ENCODE measurements at places on chromosomes 11 and 22.

DNA sequence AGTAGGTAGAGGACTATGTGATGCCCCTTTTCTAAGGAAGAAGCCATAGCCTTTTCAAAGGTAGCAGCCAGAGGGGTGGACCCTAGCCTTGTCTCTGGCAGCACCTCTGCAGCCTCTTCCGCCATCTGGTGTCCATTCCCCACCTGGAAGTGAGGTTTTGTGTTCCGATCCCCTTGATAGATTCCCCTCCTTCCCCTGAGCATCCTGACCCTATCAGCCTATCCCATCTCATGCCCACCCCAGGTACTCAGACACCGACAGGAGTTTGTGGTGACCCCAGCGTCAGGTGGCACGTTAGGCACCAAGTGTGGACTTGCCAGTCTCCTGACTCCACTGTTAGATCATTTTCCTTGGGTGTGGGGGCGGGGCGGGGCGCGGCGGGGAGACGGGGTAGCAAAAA is 398 bp upstream of the FAM89B start:
- no peak for DNase-seq

DNA sequence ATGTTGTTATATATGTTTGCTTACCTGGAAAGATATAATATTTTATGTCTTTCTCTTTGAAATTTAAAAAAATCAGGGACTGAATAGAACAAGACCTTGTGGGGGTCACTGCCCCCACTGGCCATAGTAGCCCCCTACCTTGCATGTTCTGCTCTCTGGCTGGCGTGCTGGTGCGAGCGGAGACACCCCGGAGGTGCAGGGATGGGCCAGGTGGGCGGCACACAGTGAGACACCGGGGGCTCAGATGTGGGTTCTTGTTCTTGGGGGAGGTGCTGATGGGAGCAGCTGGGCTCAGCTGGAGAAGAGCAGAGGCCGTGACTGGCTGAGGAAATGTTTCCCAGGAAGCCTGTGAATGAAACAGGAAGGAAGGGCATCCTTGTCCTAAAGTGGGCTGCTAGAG is 20.2 kb downstream of the GAB4 start:
- no peak for DNase-seq

- peak; percentile 32 for DNase-seq
These were observed 134.9 kb downstream of the DBX1 start for GRCh38 chr11:20025332-20025840.

GRCh38 chr11:110921742-110922521 is 209.7 kb upstream of the ARHGAP20 start:
- peak; percentile 33 for DNase-seq

- DNase-seq: no peak
These were observed 1.3 kb downstream of the DERL3 start for GRCh38 chr22:23837496-23837859.

DNA sequence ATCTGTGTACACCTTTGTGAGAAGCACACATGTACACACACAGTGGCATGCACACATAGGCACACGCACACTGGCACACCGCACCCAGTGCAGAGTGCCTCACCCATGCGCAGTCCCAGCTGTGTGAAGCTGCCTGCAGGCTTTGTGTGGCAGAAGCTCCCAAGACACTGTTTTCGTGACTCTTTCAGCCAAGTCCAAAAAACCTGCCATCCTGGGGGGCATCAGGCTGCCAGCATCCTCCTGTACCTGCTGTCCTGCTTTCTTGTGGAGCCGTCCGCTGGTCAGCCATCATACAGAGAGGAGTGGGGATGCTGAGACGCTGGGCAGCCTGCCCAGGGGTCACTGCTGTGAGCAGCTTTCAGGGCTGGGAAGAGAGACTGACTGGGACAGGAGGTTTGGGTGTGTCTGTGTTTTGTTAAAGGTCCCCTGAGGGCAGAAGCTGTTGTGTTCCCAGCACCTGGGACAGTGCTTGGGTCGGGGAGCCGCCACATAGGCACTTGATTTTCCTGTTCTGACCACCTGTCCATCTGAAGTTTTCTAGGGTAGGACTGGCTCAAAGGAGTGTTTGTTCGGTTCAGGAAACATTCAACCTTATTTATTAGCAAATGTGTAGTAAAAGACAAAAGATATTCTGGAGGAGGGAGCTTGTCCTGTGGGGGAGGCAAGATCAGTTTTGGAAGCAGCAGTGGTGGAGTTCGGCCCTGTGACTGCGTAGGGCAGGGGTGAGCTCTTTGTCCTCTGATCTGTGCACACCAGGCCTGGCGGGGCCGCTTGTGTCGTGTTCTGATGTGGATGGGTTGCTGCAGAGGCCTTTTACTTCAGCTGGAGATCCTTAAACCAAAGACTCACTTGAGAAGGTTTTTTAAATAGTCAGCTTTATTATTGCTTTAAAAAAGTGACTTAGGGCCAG is 29.7 kb downstream of the AP2A2 start:
- no peak for DNase-seq
